Mesenchymal stem cell (in vitro differentiated cells and primary cell): ENCODE measurements at places on chromosomes 13 and 19.
A peak's percentile ranks its signal among the peaks of the same experiment; 100 is the strongest.

DNA sequence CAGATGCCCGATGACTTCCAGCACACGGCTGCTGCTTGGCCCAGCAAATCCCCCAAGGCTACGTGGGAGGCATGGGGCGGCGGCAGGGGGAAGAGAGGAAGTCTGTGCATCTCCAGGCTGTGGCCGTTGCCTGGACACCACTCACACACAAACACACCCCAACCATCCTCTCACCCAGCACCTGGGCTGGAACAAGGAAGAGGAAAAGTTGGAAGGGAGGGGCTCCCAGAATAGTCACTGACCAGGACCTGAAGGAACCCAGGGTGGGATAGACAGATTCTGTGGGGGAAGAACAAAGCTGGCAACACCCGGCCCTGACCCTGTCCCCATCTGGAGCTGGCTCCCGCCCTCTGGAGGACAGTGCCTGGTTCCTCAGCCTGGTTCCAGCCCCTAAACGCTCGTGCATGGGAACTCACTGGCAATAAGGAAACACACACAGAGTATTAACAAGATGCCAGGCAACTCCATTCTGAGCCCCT lies 11.2 kb downstream of the PPP6R1 start:
- peaks cover 64% of the 10 kb centered on the region for H3K36me3 ChIP-seq
- H3K4me1 ChIP-seq, result peaks cover 45% of the 10 kb centered on the region
- H3K4me3 ChIP-seq, result no peak overlapping the region
- DNase-seq, result peak; percentile 45
- no peak overlapping the region for H3K27ac ChIP-seq
- no peaks in the 10 kb centered on the region for H3K27me3 ChIP-seq

GRCh38 chr19:5997371-5997770 lies 19.4 kb upstream of the RANBP3 start:
- no peaks in the 10 kb centered on the region for H3K4me1 ChIP-seq
- no peak overlapping the region for H3K27ac ChIP-seq
- DNase-seq, result no peak
- H3K27me3 ChIP-seq, result no peaks in the 10 kb centered on the region
- no peak overlapping the region for H3K4me3 ChIP-seq

- peaks cover 16% of the 10 kb centered on the region for H3K4me1 ChIP-seq
- DNase-seq, result no peak
- H3K36me3 ChIP-seq, result peaks cover 44% of the 10 kb centered on the region
- H3K27ac ChIP-seq, result peak overlapping the region; percentile 54
- no peak overlapping the region for H3K4me3 ChIP-seq
Observed at GRCh38 chr19:44883922-44884321, 7.1 kb upstream of the TOMM40 start.

- peaks cover 21% of the 10 kb centered on the region for H3K4me1 ChIP-seq
- DNase-seq, result no peak
- peaks cover 21% of the 10 kb centered on the region for H3K36me3 ChIP-seq
- H3K27me3 ChIP-seq, result no peaks in the 10 kb centered on the region
Observed at GRCh38 chr19:14545716-14546082, 16.3 kb downstream of the TECR start.

DNA sequence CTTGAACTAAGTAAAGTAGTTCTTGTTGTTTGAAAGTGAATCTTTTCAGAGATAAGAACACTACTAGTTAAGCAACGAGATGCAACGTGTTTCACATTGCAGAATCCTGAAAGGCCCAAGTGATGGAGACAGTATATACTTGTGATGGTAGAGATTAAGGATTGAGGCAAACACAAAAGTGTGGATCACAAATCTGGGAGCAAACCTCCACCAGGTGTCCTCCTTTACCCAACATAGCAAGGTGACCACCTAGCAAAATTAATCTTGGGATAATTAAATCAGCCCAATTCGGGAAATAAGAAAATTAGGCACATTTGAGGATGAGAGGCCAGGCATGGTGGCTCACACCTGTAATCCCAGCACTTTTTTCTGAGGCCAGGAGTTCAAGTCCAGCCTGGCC lies 563.9 kb downstream of the DACH1 start:
- H3K4me1 ChIP-seq, result no peaks in the 10 kb centered on the region
- H3K4me3 ChIP-seq, result no peak overlapping the region
- H3K36me3 ChIP-seq, result no peaks in the 10 kb centered on the region

DNA sequence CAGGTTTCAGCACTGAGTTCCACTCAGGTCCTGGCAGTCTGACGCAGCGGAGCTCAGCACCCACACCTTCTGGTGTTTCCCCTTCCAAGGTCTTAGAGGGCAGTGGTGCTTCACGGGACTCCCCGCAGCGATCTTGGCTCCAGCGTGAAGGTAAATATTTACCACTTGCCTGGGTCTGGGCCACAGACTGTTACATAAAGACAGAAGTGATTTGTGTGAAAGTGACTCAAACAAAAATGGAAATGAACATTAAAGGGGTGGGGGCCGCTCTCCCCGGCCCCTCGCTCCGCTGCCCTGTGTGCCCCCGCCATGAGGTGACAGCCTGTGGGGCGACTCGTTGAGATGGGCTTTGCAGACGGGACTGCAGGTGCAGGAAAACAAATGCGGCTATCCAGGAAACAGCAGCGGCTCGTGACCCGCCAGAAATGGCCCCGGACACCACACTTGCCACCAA lies 55.0 kb downstream of the GGACT start:
- H3K4me1 ChIP-seq, result peaks cover 2% of the 10 kb centered on the region
- H3K27ac ChIP-seq, result no peak overlapping the region
- no peak overlapping the region for H3K4me3 ChIP-seq
- peaks cover 25% of the 10 kb centered on the region for H3K36me3 ChIP-seq

- H3K4me3 ChIP-seq, result no peak overlapping the region
- DNase-seq, result no peak
- no peak overlapping the region for H3K27ac ChIP-seq
- H3K36me3 ChIP-seq, result no peaks in the 10 kb centered on the region
- no peaks in the 10 kb centered on the region for H3K4me1 ChIP-seq
Observed at GRCh38 chr19:14817052-14817451, 17.9 kb downstream of the OR7A5 start.

DNA sequence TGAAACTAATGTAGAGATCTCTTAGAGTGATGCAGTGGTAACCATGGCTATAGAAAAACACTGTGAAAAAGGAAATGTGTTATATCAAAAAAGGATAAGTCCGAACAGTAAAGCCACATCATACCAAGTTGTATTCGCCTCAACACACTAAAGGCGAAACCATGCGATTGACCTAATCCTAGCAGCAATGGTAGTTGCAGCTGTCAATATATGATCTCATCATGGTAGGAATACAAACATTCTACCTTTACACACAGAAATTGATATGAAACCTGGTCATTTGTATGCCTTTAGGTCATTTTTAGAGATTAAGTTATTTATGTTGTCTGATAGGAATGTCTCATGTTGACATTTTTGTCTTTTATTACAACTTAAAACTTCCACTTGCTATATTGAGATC lies 271.9 kb downstream of the SLITRK6 start:
- H3K4me3 ChIP-seq, result no peak overlapping the region
- no peak overlapping the region for H3K27ac ChIP-seq
- no peaks in the 10 kb centered on the region for H3K27me3 ChIP-seq
- no peaks in the 10 kb centered on the region for H3K4me1 ChIP-seq
- DNase-seq, result no peak

DNA sequence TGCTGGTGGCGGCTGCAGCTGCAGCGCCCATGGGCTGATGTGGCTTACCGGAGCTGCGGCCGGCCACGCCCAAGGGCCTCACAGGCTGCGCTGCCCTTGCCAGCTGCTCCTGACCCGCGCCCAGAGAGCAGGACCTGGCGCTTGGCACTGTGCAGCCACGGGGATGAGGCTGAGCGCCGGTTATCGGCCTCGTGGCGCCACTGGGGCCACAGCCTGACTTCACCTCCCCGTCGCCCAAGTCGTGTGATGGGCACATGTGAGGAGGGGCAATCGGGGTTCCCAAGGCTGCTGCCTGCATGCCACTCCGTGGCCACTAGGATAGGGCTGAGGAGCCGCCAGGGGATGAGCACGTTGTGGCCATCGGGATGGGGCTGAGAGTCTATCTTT lies 77.2 kb upstream of the PABPC3 start:
- peaks cover 52% of the 10 kb centered on the region for H3K27me3 ChIP-seq
- no peak overlapping the region for H3K27ac ChIP-seq
- H3K4me3 ChIP-seq, result no peak overlapping the region
- DNase-seq, result no peak

DNA sequence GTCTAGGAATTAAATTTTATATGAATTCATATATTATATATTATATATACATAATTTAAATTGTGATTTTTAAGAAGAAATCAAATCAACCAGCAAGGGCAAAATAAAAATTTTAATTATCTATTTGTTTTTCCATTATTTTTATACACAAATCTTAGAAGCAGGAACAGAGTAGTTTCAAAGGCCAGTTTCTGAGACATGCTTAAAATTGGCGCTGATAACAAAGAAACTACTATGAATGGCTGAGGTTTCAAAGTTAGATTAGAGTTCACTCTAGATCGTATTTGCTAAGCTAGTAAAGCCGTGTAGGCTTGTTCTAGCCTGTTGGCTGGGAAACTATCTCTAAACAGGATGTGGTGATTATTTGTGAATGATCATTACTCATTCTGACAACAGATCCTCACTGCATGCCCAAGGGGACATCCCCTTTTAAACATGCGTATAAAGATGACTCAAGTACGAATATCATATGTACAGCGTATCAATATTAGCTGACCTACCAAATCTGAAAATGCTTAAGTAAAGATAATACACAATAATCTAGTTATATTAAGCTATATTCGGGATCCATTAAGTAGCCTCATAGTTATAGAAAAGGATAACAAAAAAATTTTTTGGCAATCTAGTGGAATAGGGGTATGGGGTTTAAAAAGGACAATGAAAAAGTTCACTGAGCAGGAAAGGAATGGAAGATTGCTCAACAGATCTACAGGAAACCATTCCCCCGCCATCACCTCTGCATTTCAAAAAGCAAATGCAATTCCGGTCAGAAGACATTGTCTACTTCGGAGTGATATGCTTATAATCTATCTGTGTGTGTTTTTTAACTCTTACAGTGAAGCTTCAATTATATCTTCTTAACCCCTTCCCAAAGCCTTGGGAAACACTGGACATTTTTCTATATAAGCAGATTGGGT lies 150.1 kb downstream of the SHISA2 start:
- DNase-seq, result peak; percentile 93
- H3K36me3 ChIP-seq, result no peaks in the 10 kb centered on the region
- no peak overlapping the region for H3K4me3 ChIP-seq
- H3K27me3 ChIP-seq, result no peaks in the 10 kb centered on the region
- no peak overlapping the region for H3K27ac ChIP-seq
